IMR-90 (cell line): ENCODE measurements at places on chromosomes 6 and 20. TPM values are rescaled to one million over a fixed set of nuclear protein-coding genes. Genes with fewer than 3 reads are reported as not detected.

The CDK5RAP1 gene
- 22.2 and 28.1 TPM in 2 replicates for total RNA-seq

- no peak overlapping the region for H3K27ac ChIP-seq
- no peaks in the 10 kb centered on the region for H3K27me3 ChIP-seq
- H3K4me3 ChIP-seq: no peak overlapping the region
- no peak for DNase-seq
- no peaks in the 10 kb centered on the region for H3K4me1 ChIP-seq
These were observed 43.7 kb upstream of the DACT2 start for GRCh38 chr6:168363302-168363701.

DNA sequence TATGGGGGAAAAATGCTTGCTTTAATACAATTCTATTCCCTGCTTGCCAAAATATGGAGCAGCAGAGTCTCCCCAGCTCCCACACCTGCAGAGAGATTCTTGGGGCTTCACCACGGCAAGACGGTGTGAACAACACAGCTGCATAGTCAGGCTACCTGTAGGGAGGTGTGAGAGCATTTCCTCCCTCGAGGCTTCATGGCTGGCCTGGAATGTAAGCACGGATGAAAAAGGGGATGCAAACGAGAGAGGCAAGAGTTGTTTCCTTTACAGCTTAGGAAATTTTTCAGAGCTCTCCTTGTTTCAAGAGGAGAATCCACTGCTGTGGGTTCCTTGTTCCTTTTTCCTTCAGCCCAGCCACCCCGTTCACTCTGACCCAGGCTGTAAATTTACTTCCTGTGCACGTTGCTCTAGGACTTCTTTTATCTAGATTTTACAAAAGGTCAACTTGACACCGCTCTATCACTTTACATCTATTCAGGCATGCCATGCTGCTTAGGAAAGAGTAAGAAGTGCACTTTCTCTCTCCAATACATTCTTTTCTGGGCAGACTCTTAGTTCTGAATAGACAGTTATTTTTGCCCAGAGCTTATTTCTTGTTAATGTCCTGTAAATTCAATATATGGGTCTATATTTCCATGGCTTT is 197.1 kb downstream of the KHDC1L start:
- no peaks in the 10 kb centered on the region for H3K27me3 ChIP-seq
- peaks cover 3% of the 10 kb centered on the region for H3K4me1 ChIP-seq
- H3K27ac ChIP-seq: no peak overlapping the region
- DNase-seq: no peak
- H3K4me3 ChIP-seq: no peak overlapping the region
- no peaks in the 10 kb centered on the region for H3K36me3 ChIP-seq

DNA sequence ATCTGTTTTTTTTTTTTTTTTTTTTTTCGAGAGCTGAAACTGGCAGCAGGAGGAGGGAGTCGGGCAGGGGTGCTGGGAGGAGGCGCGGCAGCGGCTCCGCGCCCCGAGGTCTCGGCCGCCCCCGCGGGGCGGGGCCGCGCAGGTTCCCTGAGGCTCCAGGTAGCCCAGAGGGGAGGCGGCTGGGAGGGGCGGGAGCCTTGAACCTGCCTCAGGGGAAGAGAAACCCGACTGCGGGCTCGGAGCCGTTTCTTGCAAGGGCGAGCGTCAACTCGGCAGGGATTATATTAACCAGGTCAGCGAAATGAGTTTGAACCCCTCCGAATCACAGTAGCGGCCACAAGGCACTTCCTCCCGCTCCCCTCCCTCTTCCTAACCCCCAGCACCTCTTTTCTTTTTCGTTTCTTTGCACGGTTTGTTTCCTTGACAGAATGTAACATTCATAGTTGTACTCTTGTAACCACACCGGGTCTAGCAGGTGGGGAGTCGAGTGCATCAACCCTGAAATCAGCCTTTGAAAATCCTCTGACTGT is 2.0 kb downstream of the MYB start:
- H3K4me3 ChIP-seq: no peak overlapping the region
- no peaks in the 10 kb centered on the region for H3K36me3 ChIP-seq
- no peak for DNase-seq
- H3K27me3 ChIP-seq: peaks cover 32% of the 10 kb centered on the region
- H3K27ac ChIP-seq: no peak overlapping the region
- H3K4me1 ChIP-seq: peaks cover 4% of the 10 kb centered on the region; the same call in 1 of the 2 replicates

DNA sequence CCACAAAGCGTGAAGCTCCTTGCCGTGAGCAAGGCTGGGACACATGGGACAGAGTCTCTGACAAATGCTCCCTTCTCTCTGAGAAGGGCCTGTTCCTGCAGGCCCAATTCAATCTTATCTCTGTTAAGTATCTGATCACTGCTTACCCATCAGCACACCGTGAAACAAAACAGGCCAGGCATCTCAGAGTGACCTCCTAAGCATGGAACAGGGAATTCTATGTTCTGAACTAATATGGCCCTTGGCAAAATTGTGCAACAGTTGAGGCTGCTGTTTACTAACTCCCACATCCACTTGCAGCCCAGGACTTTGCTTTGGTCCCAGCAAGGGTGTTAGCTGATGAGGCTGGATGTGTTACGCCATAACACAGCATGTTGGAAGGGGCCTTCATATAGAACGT is 79.2 kb downstream of the GCLC start:
- peaks cover 4% of the 10 kb centered on the region; the same call in 1 of the 2 replicates for H3K27me3 ChIP-seq
- peak; percentile 23 for DNase-seq
- H3K36me3 ChIP-seq: no peaks in the 10 kb centered on the region

DNA sequence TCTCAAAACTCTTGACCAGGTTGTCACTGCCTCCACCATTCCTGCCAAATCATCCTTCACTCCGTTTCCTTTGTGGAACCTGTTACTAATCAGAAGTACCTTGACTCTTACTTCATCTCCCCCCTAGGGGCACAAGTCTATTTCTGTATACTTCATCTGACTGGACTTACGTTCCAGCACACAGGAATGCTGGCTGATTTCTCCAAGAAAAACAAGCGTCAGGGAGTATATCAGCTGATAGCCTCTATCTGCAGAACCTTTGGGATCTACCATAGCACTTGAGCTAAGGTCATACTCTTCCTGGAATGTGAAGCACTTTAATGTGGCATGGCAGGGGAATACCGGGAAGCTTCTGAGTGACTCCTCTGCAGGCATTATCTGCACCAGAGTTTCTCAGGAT is 178.1 kb upstream of the MOCS1 start:
- no peaks in the 10 kb centered on the region for H3K36me3 ChIP-seq
- no peak overlapping the region for H3K27ac ChIP-seq
- no peaks in the 10 kb centered on the region for H3K4me1 ChIP-seq
- H3K4me3 ChIP-seq: no peak overlapping the region
